ENCODE measurements at places on chromosomes 7 and 10.
A peak's percentile ranks its signal among the peaks of the same experiment; 100 is the strongest.

- DNase-seq = no peak
These were observed 1194.4 kb upstream of the SORCS1 start for GRCh38 chr10:108358912-108359311.

GRCh38 chr7:115230882-115231571, 309.1 kb downstream of the MDFIC start:
- DNase-seq = peak; percentile 59

- DNase-seq = no peak
These were observed 11.9 kb downstream of the YKT6 start for GRCh38 chr7:44212581-44213184.

DNA sequence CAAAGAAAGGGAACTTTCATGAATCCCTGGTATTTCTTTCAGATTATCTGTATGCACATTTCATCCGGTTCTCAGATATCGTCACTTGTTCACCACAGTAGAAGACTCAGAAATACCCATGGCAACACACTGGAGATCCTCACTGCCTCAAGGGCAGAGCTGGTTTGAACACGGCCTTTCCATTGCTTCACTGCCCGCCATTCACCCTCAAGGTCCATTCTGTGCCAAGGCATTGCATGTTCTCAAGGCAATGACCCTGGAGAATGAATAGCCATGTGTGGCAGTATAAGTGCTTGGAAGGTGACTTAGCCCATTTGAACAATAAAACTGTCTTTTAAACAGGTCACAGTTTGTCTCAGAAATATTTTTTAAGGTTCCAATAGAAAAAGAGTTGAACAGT, 606.5 kb downstream of the IPMK start:
- DNase-seq = no peak

GRCh38 chr7:62361-63116, 129.8 kb upstream of the FAM20C start:
- DNase-seq = no peak

DNA sequence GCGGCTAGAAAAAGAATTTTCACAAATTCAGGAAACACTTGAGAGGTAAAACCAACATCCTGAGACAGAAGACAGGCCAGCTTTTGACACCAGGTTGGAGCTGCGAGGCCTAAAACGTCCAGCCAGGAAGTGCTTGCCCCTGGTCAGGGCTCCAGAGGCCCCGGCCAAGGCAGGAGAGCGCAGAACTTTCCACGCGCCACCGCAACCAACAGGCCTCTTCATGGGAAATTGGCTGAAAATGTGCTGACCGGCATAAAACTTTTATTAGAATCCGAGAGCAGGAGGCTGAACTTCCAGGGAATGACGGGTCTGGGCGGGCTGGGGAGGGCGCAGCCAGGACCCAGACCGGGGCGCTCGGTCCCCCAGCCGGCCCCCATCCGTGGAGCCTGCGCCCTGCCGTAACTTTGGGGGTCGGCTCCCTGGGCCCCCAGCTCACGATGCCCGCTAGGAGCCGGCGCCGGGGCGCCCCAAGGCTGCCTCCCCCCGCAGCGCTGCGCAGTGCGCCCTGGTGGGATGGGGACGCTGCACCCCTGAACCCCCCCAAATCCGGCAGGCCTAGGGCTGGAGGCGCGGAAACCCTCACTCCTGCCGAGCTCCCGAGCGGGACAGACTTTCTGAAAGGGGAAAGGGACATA, 414.0 kb upstream of the MKI67 start:
- no peak for DNase-seq

- no peak for DNase-seq
These were observed 107.2 kb upstream of the INHBA start for GRCh38 chr7:41809940-41810576.

GRCh38 chr7:101686030-101686429, 56.9 kb upstream of the MYL10 start:
- no peak for DNase-seq

DNA sequence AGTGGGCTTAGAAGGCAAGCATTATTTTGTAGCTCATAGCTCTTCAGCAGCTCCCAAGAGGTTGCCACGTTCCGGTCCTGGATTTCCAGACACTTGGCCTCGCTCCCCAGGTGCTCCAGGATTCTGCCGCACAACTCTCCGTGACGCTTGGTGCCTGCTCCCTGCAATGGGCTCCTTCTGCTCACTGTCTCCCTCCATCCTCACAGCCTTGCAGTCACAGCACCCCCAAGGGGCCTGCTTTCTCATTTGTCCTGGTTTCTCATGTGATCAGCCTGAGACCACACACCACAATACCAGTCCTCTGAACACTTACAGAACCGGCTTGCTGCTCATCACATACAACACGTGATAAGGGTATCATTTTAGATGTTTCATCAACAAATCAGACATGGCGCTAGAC, 9.8 kb downstream of the IGFBP3 start:
- no peak for DNase-seq

- no peak for DNase-seq
These were observed 315.1 kb downstream of the GFRA1 start for GRCh38 chr10:115957786-115958442.

Measured in HS-27A (cell line).